HT-29 (cell line): ENCODE measurements at places on chromosomes 12 and 14. TPM values are rescaled to one million over a fixed set of nuclear protein-coding genes. Genes with fewer than 3 reads are reported as not detected.

Gene CPNE6
- total RNA-seq: not detected in 2 replicates

Gene TRIP11
- 7.1 and 11.1 TPM in 2 replicates for total RNA-seq

Gene SERPINA9
- total RNA-seq: not detected in 2 replicates

Gene GPR84
- total RNA-seq: not detected in 2 replicates

DNA sequence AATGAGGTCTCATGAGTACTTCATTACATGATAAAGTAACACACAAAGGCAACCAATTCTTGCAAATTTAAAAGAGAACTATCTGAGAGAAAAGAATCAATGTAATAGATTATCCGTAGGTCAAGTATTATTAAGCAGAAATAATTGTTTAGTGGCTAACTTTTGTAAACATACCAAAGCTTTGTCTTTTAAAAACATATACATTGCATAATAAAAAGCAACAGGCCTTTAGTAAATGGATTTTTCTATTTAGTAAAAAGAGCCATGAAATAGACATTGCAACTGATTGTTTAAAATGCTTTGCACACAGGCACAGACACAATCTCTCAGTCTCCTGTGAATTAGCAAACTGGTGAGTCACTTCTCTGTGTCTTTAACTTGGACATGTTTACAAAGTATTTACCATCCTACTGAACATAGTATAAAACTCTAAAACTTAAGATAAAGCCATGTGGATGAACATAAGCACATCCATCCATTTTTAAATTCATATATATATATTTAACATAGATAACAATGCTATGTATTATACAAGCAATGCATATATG is 518.7 kb upstream of the MGAT4C start:
- no peak for DNase-seq

- DNase-seq: peak; percentile 90
Measured at GRCh38 chr12:47270782-47271664, 191.3 kb upstream of the AMIGO2 start.

DNA sequence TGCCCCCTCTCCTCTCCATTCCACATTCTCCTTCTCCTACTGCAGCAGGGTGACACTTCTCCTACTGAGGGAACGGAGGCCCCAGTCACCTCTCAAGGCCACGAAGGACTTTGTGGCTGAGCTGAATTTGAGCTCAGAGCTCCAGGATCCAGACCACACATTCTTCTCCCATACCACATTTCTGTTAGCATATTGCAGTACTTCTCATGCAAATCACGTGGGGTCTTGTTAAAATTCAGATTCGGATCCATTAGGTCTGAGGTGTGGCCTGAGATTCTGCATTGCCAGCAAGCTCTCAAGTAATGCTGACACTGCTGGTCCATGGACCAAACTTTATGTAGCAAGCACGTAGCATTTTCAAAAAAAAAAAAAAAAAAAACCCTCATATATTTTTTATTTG is 9.6 kb upstream of the IFI27L2 start:
- no peak for DNase-seq

GRCh38 chr12:9731393-9731792 is 1.5 kb downstream of the CLECL1 start:
- no peak for DNase-seq

DNA sequence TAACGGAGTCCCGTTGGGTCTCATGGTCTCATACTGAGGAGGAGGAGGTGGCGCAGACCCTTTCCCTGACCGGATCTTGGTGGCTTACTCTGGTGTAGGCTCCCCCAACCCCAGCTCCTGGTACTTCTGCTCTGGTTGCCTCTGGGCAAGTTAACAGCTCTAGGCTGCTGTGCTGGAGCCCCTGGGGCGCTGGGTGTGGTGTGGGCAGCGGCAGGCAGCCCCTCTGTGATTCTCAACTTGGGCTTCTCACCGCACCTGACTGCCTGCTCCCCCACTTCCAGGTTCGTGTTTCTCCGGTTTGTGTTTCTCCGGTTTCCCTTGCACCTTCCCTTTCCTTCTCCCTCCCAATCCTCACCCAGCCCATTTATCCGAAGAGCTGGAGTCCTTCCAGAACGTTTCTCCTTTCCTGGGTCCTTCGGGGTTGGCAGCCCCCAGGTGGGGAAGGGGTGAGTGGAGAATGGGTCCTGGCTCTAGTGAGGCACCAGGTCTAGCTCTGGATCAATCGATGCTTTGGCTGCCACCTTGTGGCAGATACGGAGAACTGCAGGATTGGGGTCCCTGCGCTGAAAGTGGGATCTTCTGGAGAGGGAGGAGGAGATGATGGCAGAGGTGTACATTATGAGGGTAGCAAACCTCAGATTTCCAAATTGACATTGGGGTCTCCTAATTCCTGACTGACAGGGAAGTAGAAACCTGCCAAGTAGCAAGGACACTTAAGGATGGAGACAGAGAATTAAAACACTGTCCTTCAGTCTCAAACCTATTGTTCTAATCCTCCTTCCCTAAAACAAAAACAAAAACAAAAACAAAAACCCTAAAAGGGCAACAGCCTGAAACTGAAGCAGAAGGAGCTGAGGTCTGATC is 8.3 kb downstream of the CISTR start:
- peak; percentile 76 for DNase-seq

- DNase-seq: no peak
Measured at GRCh38 chr14:71137536-71138447, 230.5 kb downstream of the PCNX1 start.

DNA sequence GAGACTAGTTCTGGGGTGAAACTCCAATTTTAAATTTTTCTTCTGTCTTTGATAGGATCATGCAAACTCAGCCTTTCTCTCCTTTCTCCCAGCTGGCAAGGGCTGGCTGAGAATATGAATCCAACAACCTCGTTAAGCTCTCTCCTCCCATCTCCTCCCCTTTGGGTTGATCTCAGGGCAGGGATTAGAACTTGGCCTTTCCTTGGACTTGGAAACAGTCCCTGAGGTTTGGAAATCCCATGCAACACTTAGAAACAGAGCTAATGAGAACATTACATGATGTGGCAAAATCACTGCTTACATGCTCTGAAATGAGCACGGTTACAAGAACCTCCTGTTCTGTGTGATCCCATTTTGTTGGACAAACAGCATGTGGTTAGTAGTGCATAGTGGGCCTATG is 31.6 kb downstream of the ACACB start:
- DNase-seq: no peak

DNA sequence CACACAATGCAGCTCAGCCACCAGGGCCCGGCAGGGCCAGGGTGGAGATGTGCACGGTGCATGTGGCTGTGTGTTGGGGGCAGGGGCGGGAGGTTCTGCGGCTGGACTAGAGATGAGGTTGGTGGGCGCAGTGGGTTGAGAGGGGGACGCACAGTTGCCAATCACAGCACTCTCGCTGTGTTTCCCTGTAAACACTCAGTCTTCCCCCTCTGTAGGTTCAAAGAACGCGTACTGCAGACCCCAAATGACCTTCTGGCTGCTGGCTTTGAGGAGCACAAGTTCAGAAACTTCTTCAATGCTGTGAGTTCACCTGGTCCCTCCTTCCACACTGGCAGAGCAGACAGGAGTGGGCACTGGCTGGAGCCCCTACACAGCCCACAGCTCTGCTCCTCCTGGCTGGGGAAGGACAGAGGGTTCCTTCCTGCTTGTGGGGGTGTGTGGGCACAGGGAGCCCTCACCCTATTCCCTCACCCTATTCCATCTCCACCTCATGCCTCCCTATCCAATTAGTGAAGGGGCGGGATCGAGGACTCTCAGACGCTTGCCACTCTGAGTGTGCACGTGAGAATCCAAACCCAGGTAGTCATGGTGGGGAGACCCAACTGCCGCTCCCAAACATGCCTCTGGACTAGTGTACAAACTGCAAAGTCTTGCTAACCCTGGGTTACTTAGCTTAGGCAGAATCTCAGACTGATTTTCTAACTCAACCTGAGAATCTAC is 17.8 kb downstream of the OTUB2 start:
- DNase-seq: no peak
